ENCODE measurements at places on chromosomes 3 and 15.
A peak's percentile ranks its signal among the peaks of the same experiment; 100 is the strongest.

GRCh38 chr15:63968700-63969099 lies 77.6 kb downstream of the DAPK2 start:
- no peak for DNase-seq

GRCh38 chr3:77328690-77329089 lies 288.8 kb downstream of the ROBO2 start:
- DNase-seq, result no peak

DNA sequence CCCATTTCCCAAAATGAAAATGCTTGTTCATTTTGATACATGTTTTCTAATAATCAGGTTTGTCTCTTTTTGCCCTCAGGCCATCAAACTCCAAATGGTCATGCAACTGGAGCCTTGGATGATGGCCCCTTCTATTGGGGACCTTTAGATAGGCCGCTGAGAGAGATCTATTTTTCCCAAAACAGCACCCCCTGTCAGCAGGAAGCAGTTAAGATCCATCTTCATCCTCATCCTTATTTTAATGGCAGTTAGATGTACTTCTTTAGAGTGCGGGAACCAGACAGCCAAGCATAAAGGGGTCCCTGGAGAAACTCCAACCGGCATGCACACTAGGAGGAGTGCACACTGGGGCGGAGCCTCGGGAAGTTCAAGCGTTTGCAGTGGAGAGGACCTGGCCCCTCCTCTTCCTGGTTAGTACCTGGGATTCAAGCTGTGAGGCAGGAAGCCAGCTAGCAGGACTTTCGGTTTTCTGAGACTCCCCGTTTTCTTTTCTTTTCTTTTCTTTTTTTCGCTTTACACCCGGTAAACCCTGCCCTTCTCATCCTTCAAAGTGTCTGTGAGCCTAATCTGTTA lies 31.9 kb upstream of the STRIT1 start:
- DNase-seq, result no peak

GRCh38 chr3:111314181-111314873 lies 227.7 kb upstream of the CD96 start:
- no peak for DNase-seq

DNA sequence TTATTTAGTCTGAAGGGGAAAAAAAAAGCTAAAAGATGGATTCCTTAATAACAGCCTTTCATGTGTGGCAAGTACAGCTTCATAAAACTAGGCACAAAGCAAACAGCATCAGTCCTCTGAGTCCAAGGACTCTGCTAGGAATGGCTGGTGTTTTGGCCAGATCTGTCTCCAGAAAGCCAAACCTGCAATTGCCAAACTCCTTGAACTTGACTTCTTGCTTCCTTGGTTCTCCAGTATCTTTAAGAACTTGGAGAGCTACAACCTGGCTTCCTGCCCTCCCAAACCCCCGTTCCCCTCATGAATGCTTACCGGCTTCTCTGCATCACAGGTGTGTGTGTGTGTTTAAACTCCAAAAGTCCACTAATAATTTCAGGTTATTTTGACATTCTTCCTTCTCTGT lies 1.6 kb upstream of the PLOD2 start:
- DNase-seq, result no peak

GRCh38 chr15:43776718-43777266 lies at the start of gene ELL3:
Gene ELL3 (minus strand): TSS chr15:43776966. CDS start chr15:43776901, 65 bp downstream.
- DNase-seq, result peak; percentile 83
